Stimulated activated naive CD8-positive, alpha-beta T cell treated with anti-CD3 and anti-CD28 coated beads, Interleukin-15, amount 100 ng/mL, for 72 hours (primary cell): ENCODE measurements at places on chromosomes 16 and 17.

DNA sequence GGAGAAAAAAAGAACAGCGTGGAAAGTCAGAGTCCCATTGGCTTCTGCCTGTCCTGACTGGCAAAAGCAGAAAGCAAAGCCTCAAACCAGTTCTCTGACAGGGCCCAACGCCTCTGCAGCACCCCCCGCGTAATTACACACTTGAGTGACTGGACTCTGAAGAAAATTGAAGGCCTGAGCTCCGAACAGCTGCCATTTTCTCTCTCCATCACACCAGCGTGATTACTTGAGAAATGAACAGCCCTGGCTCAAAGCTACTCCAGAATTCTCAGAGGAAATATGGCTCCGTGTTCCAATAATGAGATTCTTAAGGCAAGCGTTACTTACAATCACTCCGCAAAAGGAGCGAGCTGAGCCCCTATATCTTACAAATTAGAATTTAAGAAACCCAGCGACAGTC lies 142.7 kb upstream of the C17orf78 start:
- no peak for DNase-seq

- no peak for DNase-seq
Measured at GRCh38 chr17:32484628-32485027, 2.2 kb upstream of the CDK5R1 start.

DNA sequence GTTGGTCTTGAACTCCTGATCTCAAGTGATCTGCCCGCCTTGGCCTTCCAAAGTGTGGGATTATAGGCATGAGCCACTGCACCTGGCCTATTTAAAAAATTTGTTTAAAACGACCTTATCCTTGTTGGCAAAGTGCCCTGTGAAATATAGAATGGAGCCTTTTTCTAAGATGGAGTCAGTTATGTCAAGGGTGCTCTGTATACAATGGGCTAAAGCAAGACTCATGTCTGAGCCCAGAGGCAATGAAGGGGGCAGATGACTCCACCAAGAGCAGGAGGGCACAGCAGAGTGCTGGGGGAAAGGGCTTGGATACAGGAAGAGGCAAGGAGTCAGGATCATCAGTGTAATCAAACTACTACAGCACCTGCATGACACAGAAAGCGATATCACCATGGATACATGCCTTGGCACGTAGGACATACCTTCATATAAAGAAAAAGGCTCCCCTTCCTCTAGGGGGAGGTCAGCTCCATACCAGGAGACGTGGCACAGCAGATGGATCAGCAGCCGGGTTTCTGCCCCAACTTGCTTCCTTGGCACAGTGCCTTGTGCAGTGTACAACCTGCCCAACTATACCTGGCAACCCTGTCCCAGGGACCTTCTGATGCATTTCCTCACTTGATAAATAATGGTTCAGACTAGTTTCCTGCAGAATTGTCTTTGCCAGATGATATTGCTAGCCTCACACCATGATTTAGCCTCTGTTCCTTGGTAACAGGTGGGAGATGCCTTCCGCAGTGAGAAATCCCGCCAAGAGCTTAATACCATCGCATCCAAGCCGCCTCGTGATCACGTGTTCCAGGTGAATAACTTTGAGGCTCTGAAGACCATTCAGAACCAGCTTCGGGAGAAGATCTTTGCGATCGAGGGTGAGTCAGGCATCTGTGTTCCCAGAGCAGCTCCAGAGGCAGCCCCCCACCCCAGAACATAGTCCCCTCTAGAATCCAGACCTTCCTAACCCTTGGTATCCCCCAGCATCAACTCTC lies 15.3 kb downstream of the ITGAM start:
- DNase-seq = no peak

- DNase-seq = peak; percentile 69
Measured at GRCh38 chr16:4273858-4274311, 1.1 kb upstream of the TFAP4 start.

GRCh38 chr16:22857296-22858025 lies 43.5 kb downstream of the HS3ST2 start:
- no peak for DNase-seq

GRCh38 chr17:64531955-64532371 lies 25.2 kb downstream of the CEP95 start:
- DNase-seq = no peak

DNA sequence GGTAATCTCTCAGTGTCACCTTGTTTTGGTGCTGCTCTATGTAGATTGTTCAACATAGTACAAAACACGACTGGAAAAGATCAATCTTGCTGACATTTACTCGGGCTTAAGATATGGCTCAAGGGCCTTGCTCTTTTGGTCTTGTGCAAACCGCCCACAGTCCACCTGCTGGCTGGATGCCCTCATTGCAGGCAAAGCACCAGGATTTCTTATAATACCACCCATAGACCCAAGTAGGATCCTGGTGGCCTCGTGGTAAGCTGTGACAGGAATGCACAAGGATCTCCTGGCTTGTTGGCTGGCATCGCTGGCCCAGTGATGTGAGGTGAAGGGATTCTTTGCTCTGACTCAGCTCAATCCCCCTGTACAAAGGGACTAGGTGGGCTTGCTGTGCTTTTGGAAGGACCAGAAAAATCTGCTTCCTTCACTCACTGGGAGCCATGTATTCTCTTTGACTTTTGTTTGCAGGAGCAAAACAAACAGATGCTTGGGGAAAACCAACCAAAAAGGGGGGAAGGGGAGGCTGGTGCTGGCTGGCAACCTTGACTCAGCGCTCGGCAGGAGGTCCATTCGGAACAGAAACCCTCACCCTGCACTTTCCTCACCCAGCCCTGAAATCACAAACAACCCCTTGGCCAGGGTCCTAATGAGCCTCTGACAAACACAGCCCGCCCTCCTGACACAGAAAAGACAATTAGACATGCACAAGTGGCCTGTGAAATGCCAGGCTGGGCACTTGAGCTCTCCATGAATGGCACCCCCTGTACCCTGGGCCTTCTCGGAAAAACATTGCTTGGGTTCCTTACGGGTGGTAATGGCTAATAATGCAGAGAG lies 36.6 kb upstream of the MED9 start:
- DNase-seq = peak; percentile 68
